Neural crest cell (in vitro differentiated cells): ENCODE measurements at places on chromosomes 11 and 22.

DNA sequence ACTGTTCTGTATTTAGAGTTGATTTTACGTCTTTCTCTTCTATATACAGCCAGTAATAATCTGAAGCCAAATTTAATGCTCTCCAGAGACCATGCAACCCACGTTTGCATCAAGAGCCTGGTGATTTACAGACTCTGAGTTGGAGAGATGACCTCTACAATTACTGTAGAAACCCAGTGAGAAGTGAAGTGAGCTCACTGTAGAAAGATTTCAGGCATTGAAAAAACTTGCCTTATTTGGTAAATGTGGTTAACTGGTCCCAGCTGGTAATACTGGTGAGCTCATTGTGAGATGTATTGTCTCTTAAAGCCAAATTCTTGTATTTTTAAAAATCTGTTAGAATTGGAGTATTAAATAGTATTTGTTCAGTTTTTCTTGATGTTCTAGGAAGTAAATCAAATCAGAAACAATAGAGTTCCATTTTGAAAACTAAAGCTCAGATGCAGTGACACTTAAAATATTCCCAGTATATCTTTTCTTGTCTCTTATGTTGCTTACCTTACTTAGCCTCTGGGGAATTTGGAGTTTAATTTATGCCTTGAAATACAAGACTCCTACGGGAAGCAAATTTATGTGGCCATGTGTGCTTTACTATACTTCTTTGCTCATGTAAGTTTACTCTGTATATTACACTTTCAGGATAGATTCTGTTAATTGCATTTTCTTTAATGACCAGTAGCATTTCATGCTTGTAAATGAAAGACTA is 189.9 kb downstream of the ARHGAP42 start:
- no peak for DNase-seq

DNA sequence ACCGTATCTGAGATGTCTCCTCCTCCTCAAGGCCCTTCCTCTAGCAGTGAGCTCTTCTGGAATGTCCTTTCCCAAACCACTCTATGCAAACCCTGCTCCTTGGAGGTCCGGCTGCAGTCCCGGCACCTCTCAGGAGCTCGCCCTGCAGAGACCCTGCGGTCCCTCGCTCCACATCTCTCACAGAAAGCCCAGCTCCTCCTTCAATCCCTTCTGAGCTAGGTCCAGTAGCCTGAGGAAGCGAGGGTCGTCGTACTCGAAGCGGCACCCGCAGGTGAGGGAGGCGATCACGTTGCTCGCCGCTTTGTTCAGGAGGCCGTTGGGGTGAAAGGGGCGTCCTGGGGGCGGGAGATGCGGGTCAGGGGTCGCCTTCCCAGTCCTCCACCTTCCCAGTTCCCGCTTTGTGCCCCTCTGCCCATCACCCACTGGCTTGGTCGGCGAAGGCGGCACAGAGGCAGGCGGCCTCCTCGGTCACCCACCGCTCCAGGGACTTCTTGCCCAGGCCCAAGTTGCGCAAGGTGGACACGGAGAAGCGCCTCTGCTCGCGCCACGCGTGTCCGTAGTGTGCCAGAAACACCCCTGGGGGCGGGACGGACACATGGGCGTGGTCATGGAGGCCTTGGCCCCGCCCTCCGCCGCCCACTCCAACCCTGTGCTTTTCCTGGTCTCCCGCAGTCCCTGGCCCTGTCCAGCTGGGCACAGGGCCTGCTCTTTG is 21.5 kb upstream of the CYP2D6 start:
- DNase-seq = no peak

GRCh38 chr22:17192186-17192585 is 27.0 kb downstream of the ADA2 start:
- DNase-seq = no peak

DNA sequence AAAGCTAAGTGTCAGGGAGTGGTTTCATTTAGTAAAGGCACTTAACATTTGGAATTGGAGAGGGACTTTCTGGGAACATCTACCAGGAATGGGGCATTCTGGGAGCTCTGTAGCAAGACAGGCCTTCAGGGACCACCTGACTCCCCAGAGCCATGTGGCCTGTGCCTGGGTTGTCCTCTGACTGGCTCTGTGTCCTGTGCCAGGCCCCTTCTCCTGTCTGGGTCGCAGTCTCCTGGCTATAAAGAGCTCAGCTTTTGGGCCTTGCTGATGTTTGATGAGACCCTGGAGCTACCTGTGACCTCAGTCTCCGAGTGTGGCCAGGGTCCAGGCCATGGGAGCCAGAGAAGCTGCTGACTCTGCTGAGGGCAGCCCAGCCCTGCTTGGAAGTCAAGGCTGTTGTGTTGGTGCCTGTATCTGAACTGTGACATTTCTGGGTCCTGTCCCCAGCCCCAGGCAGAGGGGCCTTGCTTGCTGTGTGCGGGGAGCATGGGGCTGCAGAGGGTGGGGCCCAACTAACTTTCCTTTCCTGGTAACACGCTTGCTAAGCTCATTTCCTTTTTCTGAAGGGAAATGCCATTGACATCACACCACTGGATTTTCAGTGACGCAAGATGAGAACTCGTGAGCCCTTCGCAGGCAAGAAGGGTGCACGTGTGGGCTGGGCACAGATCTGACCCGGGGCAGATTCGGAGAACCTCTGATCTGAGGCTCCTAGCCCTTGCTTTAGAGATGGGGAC is 41.3 kb downstream of the LRRC32 start:
- DNase-seq = no peak

DNA sequence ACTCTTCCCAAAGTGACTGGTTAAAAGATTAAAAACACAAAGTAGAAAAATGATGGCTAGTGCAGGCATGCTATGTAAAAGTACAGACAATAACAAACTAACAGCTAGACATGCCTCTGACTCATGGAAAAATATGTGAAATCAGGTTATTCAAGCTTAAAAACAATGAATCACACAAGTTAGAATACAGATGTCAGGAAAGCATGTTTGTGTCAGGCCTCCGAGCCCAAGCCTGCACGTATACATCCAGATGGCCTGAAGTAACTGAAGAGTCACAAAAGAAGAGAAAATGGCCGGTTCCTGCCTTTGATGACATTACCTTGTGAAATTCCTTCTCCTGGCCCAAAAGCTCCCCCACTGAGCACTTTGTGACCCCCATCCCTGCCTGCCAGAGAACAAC is 110.1 kb downstream of the NOX4 start:
- DNase-seq = no peak

DNA sequence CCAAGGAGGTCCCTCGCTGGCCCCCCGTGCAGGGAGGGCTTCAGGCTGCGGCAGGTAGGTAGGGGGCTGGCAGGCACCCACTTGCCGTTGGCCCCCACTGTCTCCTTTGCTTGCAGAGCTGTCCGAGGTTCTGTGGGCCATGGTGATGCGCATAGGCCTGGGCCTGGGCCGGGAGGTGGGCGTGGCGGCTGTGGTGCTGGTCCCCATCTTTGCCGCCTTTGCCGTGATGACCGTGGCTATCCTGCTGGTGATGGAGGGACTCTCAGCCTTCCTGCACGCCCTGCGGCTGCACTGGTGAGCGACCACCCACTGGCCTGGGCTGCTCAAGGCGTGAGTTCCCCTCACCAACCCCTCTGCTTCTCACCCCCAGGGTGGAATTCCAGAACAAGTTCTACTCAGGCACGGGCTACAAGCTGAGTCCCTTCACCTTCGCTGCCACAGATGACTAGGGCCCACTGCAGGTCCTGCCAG is 11.6 kb downstream of the TCIRG1 start:
- DNase-seq = no peak

DNA sequence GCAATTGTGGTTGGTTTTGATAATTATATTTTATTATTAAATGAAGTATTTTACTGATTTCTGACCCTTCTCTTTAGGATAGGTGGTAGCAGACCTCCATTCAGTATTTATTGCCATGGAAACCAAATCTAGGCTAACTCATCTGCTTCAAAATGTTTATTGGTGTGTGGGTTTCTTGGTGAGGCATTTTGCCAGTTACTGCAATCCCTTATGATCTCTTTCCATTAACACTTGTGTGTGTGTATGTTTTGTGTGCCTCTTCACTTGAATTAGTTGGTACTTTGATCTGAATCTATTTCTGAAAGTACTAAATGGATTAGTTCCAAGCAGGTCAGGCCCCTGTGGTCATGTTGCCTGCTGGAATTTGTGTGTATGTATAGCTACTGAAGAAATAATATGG is 184.4 kb upstream of the C11orf87 start:
- DNase-seq = no peak

DNA sequence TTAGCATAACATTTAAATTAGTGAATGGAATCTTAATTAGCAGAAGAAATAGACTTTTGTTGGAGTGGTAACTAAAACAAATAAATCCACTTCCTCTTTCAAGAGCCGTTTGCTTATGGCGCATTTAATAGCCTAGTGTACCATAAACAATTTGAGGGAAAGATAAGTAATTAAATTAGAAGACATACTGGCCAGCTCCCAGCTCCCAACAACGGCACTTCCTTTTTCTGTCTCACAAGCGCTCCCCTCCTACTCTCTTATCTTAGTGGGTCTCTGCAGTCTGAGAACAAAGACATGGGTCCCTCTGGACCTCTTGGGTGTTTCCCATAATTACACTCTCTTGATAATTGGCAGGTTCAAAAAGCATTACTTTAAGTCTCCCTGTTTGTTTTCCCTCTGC is 146.0 kb downstream of the OPCML start:
- no peak for DNase-seq

DNA sequence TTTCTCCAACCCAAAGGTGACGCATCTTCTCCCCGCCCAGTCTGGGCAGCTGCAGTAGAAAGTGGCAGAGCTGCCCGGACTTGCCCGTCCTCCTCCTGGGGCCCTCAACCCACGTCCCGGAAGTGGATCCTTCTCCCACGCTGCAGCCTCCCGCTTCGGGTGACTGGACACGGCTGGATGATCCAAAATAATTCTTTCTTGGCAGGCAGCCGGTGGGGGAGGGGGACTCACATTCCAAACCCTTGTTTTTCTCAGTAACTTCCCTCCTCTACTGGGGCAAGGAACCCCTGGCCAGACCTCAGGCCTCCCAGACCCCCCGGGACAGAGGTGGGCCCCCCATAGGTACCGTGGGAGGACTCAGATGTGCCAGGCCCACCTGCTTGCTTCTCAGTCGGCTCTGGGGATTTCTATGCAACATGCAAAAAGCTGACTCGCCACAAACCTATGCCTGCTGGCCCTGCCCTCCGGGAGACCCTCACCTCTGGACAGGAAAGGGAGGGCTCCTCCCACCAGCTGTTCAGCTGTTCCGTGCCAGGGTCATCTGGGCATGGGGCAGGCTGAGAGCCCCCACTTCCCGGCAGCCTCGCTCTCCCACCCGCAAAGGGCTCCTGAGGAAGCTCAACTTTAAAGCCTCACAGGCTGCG is 1.4 kb downstream of the PLXNB2 start:
- DNase-seq = no peak

DNA sequence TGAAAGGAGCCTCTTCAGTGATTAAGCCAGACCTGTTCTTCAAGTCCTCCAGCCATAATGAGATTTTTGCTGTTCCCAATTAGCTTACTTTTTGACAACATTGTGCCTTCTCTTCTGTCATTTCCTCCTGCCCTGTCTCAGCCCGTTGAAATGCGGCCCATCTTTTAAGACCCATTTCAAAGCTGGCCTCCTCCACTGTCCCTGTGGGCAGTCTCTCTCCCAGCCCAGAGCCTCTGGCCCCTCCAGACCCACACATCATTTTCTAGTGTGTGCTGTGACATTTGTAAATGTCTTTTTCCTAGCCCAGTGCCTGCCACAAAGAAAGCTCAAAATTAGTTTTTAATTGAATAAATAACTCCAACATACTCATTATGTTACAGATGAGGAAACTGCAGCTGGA is 70.9 kb downstream of the BUD13 start:
- DNase-seq = no peak

DNA sequence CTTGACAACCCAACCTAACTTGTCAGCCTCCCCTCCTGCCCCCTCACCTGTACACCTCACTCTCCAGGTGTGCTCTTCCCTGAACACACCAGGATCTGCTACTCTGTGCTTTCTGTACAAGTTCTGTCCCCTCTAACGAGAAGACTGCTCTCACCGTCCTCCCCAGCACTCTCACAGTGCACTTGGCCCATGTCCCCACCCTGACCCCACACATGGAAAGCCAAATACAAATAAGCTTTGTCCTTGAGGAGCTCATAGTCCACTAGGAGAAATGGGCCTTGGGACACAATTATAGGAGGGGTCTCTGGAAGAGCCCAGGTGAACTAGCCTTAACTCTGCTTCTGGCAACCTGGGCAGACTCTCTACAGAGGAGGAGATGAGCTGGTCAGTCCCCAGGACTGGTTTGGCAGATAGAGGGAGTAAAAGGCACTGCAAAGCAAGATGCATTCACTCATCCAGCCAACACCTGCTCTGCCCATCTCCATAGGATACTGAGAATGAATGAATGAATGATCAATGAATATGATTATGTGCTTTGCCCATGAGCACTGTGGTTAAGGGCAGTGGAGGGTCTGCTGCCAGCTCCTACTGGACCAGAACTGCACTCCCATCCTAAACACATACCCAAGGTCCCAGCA is 9.9 kb downstream of the NIPSNAP1 start:
- no peak for DNase-seq

DNA sequence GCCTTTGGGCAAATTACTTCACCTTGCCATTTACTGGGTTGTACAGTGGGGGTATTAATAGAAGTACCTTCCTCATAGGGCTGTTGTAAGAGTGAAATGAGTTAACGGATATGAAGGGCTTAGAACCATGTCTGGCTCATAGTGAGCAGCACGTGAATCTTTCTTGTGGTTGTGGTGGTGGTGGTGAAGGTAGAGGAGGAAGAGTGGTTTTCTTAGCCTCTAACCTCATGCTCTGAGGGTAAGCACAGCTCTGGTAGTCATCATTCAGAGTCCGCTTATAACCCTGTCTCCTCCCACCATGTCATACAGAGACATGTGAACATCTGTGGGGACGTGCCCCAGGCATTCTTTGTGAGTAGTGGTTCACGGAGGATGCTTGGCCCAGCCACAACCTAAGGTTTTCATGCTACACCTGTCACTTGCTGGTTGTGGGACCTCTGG is 43.6 kb downstream of the TEAD1 start:
- DNase-seq = no peak

- no peak for DNase-seq
Observed at GRCh38 chr22:49437956-49438355, 389.7 kb downstream of the BRD1 start.

DNA sequence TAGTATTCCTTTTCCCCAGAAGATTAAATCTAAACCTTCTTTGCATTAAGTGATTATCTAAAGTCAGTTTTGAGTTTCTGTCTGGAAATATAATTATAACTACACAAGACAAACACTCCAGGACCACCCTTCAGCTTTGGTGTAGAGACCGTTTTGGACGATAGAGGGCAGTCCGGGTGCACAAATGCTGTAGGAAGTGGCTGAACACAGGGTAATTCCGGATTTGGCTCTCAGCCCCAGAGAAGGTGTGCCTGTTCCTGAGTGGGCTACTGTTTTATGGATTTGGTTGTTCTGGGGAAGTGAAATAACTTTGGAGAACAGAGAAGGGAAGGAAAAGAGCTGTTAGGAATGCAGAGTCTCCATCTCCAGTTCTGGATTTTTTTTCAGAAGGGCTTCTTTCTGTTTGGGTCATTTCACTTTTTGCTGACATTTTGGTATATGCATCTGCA is 14.8 kb downstream of the EXT2 start:
- peak; percentile 58 for DNase-seq
